Stomach (tissue), 19 donors: ENCODE measurements at places on chromosomes 3 and 15. TPM values are rescaled to one million over a fixed set of nuclear protein-coding genes. Genes with fewer than 3 reads are reported as not detected.

PARP15 gene
- 1.2 TPM for total RNA-seq

CPN2 gene
- not detected for total RNA-seq

PCCB gene
- total RNA-seq: 26.8 TPM

TMEM207 gene
- not detected for total RNA-seq

DNA sequence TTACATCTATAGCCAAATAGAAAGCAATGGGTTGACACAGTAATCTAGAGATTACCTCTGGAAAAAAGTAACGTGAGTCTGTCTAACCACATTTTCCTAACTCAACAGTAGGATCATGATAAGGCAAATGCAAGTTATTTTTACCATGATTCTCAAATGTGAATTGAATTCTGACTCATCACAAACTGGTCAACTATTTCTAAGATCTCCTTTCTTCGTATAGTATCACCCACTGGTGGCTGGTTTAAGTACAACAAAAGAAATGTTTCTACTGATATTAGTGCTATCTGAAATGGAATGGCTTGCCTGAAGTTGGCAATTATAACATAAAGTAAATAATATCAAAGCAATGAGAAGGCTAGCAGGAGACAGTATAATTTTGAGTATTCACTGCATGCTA is 102.2 kb downstream of the ABI3BP start:
- DNase-seq: no peak
